ENCODE measurements at places on chromosomes 5 and 9.

GRCh38 chr5:96051401-96051830 lies 89.8 kb upstream of the ELL2 start:
- DNase-seq, result no peak

DNA sequence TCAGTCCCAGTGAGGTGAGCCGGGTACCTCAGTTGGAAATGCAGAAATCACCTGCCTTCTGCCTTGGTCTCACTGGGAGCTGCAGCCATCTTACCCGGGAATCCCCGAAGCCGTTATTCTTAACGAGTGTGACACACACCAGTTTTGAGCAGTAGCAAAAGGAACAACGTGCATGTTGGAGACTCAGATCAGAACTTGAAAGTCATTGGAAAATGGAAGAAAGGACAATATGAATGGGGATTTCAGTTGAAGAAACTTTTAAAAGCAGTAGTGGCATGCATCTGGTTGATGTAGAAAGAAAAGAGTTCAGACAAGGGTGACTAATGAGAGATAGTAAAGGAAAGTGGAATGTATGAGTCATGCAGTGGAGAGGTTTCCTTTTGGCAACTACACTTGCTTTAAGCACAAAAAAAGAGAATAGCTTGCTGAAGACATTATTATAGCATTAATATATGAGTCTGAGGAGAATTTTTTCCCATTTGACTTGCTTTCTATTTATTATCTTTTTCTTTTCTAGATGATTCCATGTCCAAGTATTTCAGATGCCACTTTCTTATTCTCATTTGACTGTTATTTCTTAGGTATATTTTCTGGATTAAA lies 44.4 kb upstream of the ANKDD1B start:
- peak; percentile 68 for DNase-seq

GRCh38 chr5:4405614-4406219 lies 734.4 kb upstream of the ADAMTS16 start:
- DNase-seq, result no peak

GRCh38 chr9:114629563-114630090 lies 18.5 kb downstream of the TMEM268 start:
- no peak for DNase-seq

GRCh38 chr5:96628406-96628805 lies 33.8 kb upstream of the CAST start:
- DNase-seq, result no peak

DNA sequence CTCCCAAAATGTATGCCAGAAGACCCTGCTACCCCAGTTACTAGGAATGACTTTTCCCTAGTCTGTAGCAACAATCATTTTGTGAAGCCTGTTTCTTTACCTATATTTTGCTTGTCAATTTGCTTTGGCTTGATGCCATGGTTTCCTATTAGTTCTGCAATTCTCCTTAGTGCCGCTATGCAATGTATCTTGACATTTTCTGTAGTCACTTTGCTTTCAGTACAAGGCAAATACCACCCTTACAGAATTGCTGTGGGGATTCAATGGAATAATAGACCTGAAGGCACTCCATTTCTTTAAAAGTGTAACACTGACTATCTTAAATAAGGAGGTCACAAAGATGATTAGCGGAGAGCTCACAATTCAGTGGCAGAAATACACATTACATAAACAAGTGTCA lies 291.1 kb downstream of the NR2F1-AS1 start:
- DNase-seq, result no peak
